ENCODE measurements at places on chromosomes 3 and 15.

- no peak for DNase-seq
Measured at GRCh38 chr3:188589071-188589470, 435.1 kb downstream of the LPP start.

DNA sequence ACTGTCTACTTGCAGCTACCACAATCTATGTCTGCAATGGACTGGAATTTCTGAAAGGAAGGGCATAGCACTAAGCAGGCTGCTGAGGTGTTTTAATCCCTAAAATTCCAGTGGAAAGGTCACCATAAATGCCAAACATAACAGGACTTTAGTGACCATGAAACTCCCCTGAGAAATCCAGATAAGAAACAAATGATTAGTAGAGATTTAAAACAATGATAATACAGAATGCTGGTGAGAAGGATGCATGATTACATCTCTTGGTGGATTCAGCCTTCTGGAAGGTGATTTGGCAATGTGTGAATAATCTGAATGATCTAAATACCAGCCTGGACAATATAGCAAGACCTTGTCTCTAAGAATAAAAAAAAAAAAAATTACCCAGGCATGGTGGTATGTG is 475.0 kb upstream of the CBLB start:
- no peak for DNase-seq

GRCh38 chr15:95016511-95017229 is 785.3 kb downstream of the MCTP2 start:
- no peak for DNase-seq

DNA sequence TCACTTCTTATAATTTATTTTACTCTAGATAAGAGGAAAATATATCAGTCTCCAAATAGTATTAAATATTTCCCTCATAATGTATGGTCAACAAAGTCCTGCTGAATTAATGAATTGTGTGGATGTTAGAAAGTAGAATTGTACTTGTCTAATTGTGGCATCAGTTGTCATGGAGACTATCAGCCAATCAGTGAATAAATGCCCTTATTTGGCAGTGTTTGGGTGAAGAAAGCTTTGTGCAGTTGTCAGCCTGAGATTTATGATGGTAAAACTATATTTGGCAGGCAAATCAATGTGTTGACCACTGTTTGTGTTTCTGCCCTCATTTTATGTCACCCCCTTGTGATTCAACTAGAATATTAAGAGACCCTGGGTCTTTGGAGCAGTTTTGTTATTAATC is 293.6 kb upstream of the MDFIC2 start:
- DNase-seq = no peak

DNA sequence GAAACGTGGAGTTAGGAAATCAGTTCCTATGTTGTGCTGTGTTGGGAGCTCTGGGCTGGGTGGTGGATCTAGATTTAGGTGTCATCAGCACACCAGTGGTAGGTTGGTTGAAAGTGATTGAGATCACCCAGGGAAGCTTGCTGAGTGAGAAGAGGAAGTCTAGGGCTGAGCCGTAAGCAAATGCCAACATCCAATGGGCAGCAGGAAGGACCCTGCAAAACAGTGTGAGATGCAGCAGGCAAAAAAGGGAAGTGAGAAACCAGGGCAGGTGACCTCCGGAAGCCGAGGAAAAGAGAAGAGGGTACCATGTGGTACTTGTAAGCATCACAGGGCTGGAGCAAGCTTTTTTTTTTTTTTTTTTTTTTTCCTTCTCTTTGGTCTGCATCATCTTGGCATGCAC is 15.9 kb upstream of the COPG1 start:
- DNase-seq = no peak

- DNase-seq = no peak
Measured at GRCh38 chr15:64144565-64145281, 6.8 kb upstream of the SNX22 start.

GRCh38 chr15:47887241-47887800 is 170.0 kb downstream of the SEMA6D start:
- no peak for DNase-seq

DNA sequence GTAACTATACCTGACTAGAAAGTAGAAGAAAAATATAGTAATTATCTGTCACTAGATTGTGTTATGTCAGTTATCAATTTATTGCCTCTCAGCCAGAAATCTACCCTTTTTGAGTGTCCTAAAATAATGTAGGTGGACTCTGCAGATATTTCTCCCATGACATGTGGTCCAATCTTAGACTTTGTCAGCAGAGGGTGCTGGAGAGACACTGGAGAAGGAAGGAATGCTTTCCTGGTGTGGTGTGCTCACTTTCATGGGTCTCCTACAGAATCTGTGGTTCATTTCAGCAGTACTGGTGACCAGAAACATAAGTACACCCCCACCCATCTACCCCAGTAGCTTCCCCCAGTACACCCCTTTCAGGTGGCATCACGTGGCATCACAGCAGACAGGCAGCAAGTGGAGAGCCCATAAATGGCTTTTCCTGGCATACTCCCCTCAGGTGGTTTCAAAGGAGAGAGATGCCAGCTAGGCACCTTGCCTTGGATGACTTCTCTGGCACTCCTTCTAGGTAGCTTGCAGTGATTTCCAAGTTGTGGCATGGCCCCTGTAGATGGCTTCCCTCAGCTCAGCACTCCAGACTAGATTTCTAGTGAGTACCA is 114.7 kb downstream of the GADL1 start:
- no peak for DNase-seq

- DNase-seq = no peak
Measured at GRCh38 chr15:72971766-72972165, 80.5 kb upstream of the NEO1 start.

GRCh38 chr3:17645074-17645698 is 97.2 kb downstream of the TBC1D5 start:
- DNase-seq = peak; percentile 46

DNA sequence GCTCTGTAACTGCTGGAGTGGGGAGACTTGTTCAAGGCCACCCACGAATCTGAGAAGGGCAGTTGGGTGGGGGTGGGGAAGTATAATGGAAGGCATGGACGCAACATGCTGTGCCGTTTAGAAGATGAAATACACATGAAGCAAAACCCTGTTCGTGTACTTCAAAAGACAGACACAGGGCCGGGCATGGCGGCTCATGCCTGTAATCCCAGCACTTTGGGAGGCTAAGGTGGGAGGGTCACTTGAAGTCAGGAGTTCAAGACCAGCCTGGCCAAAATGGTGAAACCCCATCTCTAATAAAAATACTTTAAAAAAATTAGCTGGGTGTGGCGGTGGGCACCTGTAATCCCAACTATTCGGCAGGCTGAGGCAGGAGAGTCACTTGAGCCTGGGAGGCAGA is 36.9 kb upstream of the SFMBT1 start:
- no peak for DNase-seq

All from GM04503 (cell line).